NCI-H1105 (cell line): ENCODE measurements at places on chromosomes 5 and 9.

DNA sequence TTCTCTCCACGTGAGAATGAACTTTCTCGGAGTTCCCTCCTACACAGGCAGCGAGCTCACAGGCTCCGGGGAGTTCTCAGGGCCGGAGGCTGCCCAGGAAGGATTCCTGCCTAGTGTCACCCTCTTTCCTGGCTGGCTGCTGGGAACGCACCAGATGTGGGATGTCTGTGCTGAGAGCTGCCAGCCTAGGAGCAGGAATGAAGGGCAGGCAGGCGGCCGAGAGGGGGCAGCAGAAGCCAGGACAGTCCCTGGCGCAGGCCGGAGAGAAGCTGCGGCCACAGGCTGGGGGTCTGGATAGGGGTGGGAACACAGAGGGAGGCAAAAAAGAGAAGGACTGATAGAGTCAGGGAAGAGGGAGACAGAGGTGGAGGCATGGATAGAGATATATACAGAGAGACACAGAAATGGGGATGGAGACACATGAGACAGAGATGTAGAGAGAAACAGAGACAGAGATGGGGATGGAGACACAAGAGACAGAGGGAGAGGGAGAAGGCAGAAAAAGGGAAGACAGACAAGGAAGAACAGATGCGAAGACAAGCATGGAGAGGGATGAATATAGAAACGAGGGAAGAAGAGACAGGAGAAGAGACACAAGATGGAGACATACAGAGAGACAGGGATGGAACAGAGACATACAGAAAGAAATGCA is 25.3 kb upstream of the ENHO start:
- no peak for DNase-seq

DNA sequence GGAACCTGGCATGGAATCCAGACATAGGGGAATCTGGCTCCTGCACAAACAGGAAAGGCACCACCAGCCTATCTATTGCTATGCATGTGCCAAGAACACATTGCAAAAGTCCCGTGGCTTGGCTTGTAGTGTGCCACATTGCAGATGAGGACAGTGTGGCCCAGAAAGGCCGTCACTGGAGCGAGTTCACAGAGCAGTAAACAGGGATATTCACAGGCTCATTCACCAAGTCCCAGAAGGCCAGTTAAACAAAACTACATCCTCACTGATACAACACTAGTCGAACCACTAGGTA is 39.6 kb upstream of the TRIM32 start:
- no peak for DNase-seq

DNA sequence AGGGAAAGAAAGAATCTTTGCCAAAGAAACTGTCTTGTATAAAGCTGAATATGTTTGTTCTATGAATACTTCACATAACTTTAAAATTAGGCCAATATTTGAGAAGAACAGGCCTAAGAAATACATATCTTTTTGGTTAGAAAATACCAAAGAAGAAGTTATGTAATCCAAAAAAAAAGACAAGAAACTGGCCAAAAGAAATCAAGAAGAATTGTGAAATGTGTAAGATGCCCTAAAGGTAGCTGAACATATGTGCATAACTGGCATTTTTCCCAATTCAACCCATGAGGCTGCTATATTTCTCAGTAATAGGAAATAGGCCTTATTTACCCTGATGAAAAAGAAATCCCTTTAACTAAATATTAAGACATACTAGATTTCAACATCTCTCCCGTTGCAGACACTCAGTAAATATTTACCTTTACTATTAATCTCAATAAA is 290.0 kb downstream of the CETN3 start:
- no peak for DNase-seq

DNA sequence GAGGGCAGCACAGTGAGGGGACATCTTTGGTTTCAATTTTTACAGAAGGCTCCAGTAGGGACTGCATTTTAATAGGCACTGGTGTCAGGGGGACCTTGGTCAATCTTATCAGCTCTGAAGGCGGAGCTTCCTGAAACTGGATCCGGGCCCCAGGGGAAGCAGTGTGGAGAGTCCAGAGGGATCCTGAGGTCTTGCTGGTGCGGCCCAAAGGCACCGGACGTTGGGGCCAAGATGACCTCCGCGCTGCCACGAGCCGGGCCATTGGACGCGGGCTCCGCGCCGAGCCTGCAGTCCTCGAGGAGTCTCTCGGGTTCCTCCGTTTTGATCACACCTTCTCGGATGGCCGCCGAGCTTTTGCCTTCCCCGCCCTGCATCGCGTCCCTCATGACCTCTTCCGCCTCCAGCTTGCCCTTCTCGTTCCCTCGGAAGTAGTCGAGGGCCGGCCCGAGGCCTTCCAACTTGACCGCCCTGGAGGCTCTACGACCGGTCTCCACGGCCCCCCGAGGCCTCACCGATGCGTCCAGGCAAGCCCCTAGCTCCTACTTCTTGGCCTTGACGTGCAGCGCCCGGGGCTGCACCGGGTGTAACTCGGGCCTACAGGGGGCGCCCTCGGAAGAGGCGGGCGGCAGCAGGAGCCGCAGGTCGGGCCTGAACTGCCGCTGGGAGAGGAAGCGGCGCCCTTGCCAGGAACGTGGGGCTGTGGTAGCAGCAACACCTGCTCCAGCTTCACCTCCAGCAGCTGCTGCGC is 18.8 kb downstream of the C5orf52 start:
- no peak for DNase-seq

GRCh38 chr5:92981001-92981400 is 600.0 kb downstream of the NR2F1-AS1 start:
- no peak for DNase-seq

- no peak for DNase-seq
Measured at GRCh38 chr5:91643797-91644196, 260.7 kb upstream of the ARRDC3 start.

DNA sequence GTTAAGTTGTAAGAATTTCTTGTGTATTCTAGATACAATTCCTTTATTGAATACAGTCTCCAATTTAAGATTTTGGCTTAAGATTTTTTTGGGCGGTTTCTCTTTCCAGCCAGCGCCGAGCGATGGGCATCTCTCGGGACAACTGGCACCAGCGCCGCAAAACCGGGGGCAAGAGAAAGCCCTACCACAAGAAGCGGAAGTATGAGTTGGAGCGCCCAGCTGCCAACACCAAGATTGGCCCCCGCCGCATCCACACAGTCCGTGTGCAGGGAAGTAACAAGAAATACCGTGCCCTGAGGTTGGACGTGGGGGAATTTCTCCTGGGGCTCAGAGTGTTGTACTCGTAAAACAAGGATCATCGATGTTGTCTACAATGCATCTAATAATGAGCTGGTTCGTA is 278.7 kb upstream of the TARS1 start:
- DNase-seq: no peak

- no peak for DNase-seq
Measured at GRCh38 chr5:95631991-95632675, 12.2 kb downstream of the GPR150 start.

DNA sequence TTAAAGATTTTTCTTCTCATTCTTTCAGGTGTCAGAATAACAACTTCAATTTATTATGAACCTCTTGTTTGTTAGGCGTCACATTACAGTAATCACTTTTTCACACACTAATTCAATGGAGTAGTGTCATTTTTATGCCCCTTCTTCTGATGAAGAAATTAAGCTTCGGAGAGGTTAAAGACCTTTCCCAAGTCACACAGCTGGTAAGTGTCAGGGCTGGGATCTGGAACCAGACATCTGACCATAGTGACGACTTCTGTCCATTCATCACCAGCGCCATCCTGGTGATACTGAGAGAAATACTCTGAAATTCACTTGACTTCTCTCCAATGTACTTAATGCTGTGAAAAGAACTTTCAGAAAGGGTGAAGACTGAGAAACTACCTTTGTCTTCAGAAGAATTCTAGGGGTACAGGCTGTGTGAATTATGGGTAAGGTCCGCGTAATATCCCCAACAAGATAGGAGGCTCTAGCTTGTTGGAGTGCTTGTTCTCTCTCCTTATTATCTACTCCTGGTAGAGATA is 173.8 kb downstream of the GAS1 start:
- DNase-seq: no peak

GRCh38 chr5:5637173-5637572 is 214.7 kb downstream of the ICE1 start:
- DNase-seq: no peak

GRCh38 chr5:116887104-116887503 is 312.5 kb upstream of the SEMA6A start:
- no peak for DNase-seq

DNA sequence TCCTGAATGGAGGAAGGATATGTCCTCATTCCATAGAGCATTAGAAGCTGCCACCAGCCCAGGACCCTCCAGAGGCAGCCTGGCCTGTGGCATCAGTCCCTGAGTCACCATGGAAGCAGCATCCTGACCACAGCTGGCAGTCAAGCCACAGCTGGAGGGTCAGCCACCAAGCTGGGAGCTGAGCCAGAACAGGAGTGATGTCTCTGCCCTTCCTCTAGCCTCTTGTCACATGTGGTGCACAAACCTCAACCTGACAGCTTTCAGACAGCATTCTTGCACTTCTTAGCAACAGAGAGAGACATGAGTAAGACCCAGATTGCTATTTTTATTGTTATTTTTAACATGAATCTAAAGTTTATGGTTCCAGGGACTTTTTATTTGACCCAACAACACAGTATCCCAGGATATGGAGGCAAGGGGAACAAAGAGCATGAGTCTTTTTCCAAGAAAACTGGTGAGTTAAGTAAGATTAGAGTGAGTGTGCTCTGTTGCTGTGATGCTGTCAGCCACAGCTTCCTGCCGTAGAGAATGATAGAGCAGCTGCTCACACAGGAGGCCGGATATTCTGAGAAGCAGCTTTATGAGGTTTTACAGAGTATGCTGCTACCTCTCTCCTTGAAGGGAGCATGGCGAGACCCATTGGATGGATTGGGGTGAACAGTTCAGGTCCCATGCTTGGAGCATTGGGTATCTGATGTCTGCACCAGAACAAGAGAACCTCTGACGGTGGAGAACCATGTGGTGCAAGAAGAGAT is 13.0 kb upstream of the CYFIP2 start:
- DNase-seq: no peak

GRCh38 chr9:13143281-13143680 is 136.2 kb downstream of the MPDZ start:
- DNase-seq: peak; percentile 30

DNA sequence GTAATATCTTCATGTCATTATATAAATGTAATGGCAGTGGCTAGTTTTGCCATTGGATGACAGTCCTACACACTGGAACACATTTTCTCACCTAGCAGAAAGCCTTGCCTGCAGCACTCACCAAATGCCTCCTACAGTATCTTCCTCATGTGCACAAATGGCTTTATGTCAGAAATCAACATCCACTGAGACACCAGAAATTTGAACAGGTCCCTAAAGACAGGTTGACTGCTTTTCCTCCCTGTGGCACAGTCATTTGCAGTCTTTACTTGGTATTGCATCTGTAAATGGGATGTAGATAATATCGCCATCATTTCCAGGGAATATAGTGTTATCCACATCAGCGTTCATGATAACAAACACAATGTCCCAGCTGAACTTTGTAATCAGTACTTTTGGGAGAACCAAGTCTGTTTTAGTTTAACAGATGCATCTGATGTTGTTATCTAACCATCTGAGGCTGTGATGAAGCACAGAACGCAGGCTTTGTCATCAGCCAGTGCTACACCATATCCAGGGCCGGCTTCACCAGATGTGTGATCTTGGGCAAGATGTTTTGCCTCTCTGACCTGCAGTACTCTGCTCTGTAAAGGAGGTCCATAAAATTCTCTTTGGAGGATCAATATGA is 83.9 kb upstream of the TAS2R1 start:
- DNase-seq: no peak

DNA sequence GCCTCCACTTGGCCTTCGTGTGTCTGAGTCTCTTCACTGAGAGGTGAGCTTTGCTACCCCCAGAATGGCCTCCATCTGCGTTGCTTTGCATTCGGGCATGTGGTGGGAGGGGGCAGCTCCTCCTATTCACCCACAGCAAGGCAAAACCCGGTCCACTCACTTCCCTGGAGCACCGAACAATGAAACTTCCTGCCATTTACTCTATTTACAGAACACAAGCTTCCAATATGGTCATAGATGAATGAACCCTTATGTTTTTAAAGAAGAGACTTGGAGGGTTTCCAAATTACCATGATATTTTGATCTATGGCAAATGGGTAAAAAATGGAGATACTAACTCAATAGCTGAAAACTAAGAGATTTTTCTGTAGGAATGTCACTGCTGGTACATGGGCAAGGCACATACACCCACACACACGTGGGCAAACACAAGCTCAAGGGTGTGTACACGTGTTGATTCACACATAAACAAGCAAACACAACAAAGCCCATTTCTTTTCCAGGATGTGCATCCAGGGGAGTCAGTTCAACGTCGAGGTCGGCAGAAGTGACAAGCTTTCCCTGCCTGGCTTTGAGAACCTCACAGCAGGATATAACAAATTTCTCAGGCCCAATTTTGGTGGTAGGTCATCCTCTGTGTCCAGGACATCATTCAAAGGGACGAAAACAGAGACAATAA is 5.2 kb downstream of the GABRP start:
- no peak for DNase-seq
